ENCODE measurements at places on chromosomes 7 and 10.

GRCh38 chr10:27826369-27826768, 80.8 kb upstream of the MKX start:
- no peak for DNase-seq

DNA sequence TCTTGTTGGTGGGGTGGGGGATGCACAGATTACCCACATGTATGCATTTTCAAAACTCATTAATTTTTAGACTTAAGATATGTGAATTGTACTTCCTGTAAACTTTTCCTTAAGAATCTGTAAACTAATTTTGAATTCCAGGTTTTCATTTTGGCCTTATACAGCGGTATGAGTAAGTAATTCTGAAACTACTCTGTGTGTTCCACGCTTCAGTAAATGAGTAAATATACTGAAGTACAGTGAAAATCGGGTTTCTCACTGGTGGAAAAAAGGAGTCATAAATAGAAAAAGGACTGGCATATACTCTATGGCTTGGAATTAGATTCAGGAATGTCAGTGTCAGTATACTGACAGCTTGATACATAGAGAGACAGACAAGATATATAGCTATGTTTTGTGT, 72.8 kb downstream of the CTTNBP2 start:
- DNase-seq = no peak

DNA sequence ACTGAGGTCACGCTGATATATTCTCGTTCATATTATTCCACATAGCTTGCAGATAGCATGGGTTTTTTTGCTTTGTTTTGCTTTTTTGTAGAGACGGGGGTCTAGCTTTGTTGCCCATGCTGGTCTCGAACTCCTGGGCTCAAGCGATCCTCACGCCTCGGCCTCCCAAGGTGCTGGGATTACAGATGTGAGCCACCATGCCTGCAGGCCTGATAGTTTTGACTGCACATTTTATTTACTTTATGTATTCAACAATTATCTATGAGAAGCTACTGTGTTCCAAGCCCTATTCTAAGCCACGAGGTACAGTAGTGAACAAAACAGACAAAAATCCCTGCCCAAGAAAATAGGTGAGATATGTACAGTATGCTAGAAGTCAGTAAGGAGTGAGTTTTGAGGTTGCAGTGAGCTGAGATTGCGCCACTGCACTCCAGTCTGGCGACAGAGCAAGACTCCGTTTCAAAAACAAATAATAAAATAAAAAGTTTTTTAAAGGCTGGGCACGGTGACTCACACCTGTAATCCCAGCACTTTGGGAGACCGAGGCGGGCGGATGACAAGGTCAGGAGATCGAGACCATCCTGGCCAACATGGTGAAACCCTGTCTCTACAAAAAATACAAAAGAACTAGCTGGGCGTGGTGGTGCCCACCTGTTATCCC, 1.3 kb upstream of the YWHAG start:
- DNase-seq = no peak

- no peak for DNase-seq
These were observed 13.4 kb upstream of the HNRNPH3 start for GRCh38 chr10:68318331-68319059.

- DNase-seq = no peak
These were observed 59.2 kb downstream of the HK1 start for GRCh38 chr10:69337296-69338132.

DNA sequence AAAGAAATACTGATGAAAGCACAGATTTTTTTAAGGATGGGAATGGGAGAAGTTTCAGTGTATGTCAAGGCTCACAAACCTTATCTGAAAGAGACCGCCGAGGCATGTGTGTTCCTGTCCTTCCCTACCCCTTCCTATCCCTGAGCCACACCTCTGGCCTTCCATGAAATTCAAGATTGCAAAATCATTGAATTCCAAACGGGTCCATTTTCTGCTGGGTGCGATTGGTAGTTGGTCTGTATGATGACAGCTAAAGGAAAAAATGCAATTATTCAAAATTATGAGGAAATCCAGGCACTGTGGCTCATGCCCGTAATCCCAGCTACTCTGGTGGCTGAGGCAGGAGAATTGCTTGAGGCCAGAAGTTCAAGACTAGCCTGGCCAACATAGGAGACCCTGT, 170.1 kb downstream of the ARHGAP12 start:
- no peak for DNase-seq

DNA sequence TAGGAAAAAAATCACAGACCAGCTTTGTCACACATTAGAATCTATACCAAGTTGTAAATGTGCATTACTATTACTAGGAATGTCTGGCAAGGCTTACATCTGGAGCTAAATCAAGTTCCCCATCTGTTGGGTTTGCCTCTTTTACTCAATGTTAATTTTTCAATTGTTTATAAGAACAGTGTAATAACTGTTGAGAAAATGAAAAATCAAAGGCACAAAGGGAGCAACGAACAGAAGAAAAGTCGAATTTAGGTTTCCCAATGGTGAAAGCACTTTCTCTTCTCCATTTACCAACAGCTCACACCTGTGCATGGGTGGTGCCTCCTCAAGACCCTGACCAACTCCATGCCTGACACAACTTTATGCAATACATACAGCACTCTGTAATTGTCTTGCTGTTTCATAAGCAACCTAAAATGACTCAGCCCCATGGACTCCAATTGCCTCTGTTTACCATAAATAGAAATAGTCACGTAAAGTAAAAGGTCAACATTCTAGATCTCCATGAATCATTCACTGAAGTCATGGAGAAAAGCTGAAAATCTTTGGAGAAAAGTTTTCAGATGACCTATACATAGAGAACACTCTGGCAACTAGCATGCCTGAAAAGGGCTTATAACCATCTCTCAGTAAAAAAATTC, 95.5 kb upstream of the KCNIP2 start:
- DNase-seq = no peak

DNA sequence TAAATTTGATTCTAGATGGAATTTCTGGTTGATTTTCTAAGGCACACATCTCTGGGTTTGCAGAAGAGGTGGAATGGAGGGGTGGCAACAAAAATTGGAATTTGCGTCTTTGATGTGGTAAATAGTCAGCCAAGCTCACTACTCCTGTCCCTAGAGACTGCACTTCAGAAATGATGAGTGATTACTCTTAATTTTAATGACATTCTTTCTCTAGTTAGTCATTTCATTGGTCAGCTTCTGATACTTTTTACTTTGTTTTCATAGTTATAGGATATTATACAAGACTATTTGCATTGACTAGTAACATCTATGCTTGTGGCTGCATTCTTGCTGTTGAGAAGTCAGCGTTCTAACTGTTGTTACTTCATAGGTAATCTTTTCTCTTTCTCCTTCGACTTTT, 658.3 kb downstream of the SUGCT start:
- DNase-seq = no peak

DNA sequence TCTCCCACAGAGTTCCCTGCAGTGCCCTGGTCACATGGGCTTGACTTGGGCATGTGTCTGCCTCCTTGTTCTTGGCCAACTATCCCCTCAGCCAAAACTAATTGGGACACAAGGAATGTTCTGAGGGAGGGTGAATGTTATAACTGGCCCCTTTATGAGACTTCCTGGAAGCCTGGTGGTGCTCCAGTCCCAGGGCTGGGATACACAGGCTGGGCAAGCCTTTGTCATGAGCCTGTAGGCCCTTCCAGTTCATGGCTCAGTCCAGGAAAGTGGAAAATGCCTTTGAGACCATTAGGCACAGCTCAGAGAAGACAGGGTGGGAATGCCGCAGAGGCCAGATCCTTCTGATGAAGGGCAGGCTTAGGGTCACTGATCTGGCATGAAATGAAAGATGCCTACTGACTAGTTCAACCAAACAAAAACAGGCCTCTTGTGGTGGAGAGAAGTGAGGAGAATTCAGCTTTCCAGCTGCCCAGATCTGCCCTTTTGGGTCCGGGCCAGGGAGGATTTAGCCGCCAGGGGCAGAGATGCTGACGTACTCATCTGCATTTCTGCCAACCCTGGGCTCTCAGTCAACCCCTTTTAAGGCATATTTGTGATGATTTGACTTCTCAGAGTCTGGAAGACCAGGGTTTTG, 961.5 kb downstream of the KCNMA1 start:
- DNase-seq = no peak

GRCh38 chr10:12533151-12533550, 183.8 kb downstream of the CAMK1D start:
- DNase-seq = no peak

- DNase-seq = no peak
These were observed 45.1 kb upstream of the ADAM12 start for GRCh38 chr10:126433351-126433750.

GRCh38 chr7:18225067-18225466, 197.4 kb upstream of the PRPS1L1 start:
- DNase-seq = no peak

DNA sequence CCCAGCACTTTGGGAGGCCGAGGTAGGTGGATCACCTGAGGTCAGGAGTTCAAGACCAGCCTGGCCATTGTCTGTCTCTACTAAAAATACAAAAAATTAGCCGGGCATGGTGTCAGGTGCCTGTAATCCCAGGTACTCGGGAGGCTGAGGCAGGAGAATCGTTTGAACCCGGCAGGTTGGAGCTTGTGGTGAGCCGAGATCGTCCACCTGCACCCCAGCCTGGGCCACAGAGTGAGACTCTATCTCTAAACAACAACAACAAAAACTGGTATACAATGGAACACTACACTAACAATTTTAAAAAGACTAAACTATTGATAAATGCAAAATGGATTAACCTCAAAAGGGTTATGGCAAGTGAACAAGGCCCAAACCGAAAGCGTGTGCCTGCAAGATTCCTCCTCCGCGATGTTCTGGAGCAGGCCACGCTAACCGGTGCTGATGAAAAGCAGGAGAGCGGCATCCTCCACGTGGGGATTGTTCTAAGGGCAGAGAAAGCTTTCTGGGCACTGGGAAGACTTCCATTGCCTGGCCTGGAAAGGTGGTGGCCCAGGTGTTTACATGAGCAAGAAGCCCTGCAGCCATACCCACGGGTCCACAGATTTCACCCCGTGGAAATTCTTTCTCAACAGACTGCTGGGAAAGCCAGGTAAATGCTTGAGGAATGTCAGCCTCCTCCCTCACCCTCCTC, 53.8 kb downstream of the PDGFA start:
- DNase-seq = no peak

GRCh38 chr7:137747359-137748031, 99.3 kb downstream of the DGKI start:
- DNase-seq = no peak

- no peak for DNase-seq
These were observed 15.1 kb downstream of the CNTNAP2 start for GRCh38 chr7:146131701-146132100.

DNA sequence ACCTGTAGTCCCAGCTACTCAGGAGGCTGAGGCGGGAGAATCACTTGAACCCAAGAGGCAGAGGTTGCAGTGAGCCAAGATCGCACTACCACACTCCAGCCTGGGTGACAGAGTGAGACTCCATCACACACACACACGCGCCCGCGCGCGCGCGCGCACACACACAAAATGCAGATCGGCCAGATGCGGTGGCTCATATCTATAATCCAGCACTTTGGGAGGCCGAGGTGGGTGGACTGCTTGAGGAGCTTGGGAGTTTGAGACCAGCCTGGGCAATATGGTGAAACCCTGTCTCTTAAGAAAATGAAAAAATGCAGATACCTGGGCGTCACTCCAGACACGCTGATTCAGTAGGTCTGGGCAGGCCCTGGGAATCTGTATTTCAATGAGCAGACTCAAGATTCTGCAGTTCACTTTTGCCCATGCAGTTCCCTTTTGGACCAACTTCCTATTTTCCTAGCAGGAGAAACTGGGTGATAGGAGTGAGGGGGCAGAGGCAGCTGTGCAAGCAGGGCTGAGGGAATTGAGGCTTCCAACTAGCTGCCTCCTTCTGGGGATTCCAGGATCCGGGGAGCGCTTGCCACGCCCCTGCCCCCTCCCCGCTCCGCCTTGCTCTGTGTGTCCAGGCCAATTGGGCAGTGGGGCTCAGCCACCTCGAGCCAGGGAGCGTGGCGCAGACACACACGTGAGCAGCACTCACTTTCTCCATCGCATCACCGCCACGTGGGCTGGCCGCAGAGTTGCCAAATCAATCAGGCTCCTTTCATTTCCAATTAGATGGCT, 173.6 kb downstream of the SH3PXD2A start:
- DNase-seq = no peak

GRCh38 chr7:96962221-96962885, 43.0 kb upstream of the DLX6 start:
- no peak for DNase-seq

DNA sequence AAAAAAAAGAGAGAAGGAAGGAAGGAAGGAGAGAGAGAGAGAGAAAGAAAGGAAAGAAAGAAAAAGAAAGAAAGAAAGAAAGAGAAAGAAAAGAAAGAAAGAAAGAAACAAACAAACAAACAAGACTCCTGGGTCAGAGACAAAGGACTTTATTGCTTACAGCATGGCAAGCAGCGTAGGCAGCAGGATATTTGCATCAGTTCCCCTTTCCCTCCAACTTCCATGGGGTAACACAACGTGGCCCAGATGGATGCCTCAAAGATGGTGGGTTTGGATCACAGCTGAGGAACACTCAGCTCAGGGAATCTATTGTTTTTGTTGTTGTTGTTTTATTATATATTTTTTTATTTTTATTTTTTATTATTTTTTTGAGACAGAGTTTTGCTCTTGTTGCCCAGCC, 128.5 kb upstream of the VKORC1L1 start:
- DNase-seq = no peak

GRCh38 chr7:128530855-128531104, 54.2 kb downstream of the METTL2B start:
- DNase-seq = no peak

DNA sequence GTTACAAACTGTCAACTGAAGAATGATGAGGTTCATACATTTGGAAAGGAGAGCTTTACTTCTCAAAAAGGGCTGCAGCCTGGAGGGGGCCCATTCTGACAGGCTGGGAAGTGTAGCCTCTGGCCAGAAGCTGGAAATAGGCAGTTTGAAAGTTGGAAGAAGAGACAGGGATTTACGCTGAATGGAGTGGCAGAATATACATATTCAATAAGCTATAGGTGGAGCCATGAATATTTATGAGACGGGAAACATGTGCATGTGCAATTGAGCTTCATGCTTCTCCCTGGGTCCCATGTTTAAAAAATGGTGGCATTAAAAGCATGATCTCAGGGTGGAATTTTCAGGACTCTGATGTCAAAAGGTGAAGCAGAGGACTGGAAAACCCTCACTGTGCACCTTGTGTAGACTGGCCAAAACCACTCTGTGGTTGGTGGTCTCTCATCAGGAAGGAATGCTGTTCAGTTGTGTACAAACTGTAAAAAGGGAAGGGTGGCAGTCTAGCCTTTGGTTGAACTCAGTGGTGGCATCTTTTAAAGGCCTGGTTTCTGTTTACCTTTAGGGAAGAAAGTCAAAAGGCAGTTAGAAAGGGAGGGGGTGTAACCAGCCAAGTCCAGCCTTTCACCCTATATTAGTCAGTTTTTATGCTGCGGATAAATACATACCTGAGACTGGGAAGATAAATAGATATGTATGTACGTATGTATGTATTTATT, 7.2 kb upstream of the ACTR3B start:
- DNase-seq = no peak

DNA sequence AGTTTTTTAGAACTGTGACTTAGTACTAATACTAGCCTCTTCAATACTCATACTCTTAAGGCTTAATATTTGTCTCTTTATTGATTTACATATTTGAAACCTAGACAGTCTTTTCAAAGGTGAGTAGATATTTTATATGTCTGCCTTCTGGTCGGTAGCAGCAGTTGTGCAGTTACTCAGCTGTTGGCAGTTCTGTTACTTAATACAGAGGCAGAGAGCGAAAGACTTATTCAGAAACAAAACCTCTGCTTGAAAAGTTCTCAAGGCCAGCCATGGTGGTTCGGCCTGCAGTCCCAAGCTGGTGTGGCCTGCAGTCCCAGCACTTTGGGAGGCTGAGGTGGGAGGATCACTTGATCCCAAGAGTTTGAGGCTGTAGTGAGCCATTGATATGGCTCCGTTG, 84.2 kb downstream of the AUTS2 start:
- no peak for DNase-seq

- no peak for DNase-seq
These were observed 39.8 kb upstream of the MSRB2 start for GRCh38 chr10:23055424-23056185.
